Spleen (tissue), 13 donors: ENCODE measurements at places on chromosomes 2 and 18. TPM values are rescaled to one million over a fixed set of nuclear protein-coding genes. Genes with fewer than 3 reads are reported as not detected.

REG1B gene
- total RNA-seq, result 0.63 TPM

COLEC12 gene
- total RNA-seq, result 0.37 TPM

SKOR2 gene
- total RNA-seq, result not detected

UGT1A10 gene
- total RNA-seq, result not detected

CRYGC gene
- not detected for total RNA-seq

BUB1 gene
- total RNA-seq, result 2.4 TPM

KIDINS220 gene
- 68.4 TPM for total RNA-seq

APLF gene
- 4.1 TPM for total RNA-seq

C18orf32 gene
- total RNA-seq, result 46.0 TPM

HOXD10 gene
- total RNA-seq, result not detected

ALLC gene
- total RNA-seq, result not detected

IRS1 gene
- total RNA-seq, result 11.2 TPM

SMC6 gene
- 44.8 TPM for total RNA-seq

LRP2 gene
- total RNA-seq, result not detected

LBH gene
- total RNA-seq, result 128 TPM

DLGAP1 gene
- 1.0 TPM for total RNA-seq

NT5DC4 gene
- total RNA-seq, result 0.28 TPM

RALB gene
- 67.2 TPM for total RNA-seq

SERPINB7 gene
- total RNA-seq, result not detected

PKDCC gene
- total RNA-seq, result 73.5 TPM

CCDC74B gene
- not detected for total RNA-seq

TFPI gene
- 65.0 TPM for total RNA-seq

GPD2 gene
- total RNA-seq, result 32.1 TPM

COPS9 gene
- 84.7 TPM for total RNA-seq

ANO7 gene
- 2.5 TPM for total RNA-seq

C1QL2 gene
- total RNA-seq, result not detected
